Activated T-cell treated with anti-CD3 and anti-CD28 coated beads, Interleukin-2, amount 50 U/mL, for 24 hours (primary cell): ENCODE measurements at places on chromosomes 1 and 21.

DNA sequence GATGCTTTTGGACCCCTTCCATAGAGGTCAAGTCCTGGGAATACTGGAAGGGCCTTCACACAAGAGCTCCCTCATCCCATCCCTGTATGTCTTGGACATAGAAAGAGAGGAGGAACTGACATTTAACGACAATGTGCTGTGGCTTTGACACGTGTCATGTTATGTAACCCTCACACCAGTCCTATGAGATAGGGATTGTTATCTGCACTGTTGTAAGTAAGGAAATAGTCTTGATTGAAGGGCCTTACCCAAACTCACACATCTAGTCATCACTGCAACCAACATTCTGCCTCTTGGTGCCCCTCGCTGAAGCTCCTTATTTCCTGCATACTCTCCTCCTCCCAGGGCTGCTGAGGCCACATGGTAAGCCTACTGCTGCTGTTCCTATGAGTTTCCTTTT is 63.7 kb upstream of the ANGPTL1 start:
- H3K36me3 ChIP-seq, result no peaks in the 10 kb centered on the region
- H3K4me3 ChIP-seq, result no peak overlapping the region
- DNase-seq, result no peak
- H3K27me3 ChIP-seq, result peaks cover 3% of the 10 kb centered on the region

DNA sequence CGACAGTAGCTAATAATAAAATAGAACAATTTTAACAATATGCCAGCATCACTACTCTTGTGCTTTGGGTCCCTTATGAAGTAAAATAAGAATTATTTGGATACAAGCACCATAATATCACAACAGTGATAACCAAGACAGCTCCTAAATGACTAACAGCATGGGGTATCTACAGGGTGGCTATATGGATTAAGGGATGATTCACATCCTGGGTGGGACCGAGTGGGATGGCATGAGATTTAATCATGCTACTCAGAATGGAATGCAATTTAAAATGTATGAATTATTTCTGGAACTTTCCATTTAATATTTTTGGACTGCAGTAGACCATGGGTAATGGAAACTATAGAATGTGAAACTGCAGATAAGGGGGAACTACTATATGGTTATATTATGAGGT is 28.1 kb upstream of the B3GALNT2 start:
- H3K27ac ChIP-seq, result no peak overlapping the region
- DNase-seq, result no peak
- H3K27me3 ChIP-seq, result no peaks in the 10 kb centered on the region
- no peaks in the 10 kb centered on the region for H3K36me3 ChIP-seq
- no peak overlapping the region for H3K4me3 ChIP-seq

GRCh38 chr1:161953256-161953920 is 70.3 kb downstream of the OLFML2B start:
- no peak for DNase-seq
- no peaks in the 10 kb centered on the region for H3K27me3 ChIP-seq
- H3K4me1 ChIP-seq, result peaks cover 43% of the 10 kb centered on the region
- peaks cover 60% of the 10 kb centered on the region for H3K36me3 ChIP-seq
- no peak overlapping the region for H3K4me3 ChIP-seq
- H3K27ac ChIP-seq, result peak overlapping the region; percentile 12

- no peaks in the 10 kb centered on the region for H3K36me3 ChIP-seq
- peaks cover 16% of the 10 kb centered on the region for H3K4me1 ChIP-seq
- H3K27me3 ChIP-seq, result peaks cover 51% of the 10 kb centered on the region
- DNase-seq, result no peak
These were observed at the start of gene LMOD1 for GRCh38 chr1:201946224-201946908. Gene LMOD1, minus strand, starts transcription at chr1:201946548. Its CDS starts 208 bp downstream, at chr1:201946340.

GRCh38 chr1:180691322-180691913 is 59.6 kb downstream of the XPR1 start:
- peaks cover 29% of the 10 kb centered on the region for H3K4me1 ChIP-seq
- no peak for DNase-seq
- H3K4me3 ChIP-seq, result no peak overlapping the region
- no peaks in the 10 kb centered on the region for H3K27me3 ChIP-seq
